ENCODE measurements at places on chromosomes 5 and 9. TPM values are rescaled to one million over a fixed set of nuclear protein-coding genes. Genes with fewer than 3 reads are reported as not detected.

GRCh38 chr9:93467462-93467861 lies 14.1 kb upstream of the FAM120AOS start:
- DNase-seq = no peak

DNA sequence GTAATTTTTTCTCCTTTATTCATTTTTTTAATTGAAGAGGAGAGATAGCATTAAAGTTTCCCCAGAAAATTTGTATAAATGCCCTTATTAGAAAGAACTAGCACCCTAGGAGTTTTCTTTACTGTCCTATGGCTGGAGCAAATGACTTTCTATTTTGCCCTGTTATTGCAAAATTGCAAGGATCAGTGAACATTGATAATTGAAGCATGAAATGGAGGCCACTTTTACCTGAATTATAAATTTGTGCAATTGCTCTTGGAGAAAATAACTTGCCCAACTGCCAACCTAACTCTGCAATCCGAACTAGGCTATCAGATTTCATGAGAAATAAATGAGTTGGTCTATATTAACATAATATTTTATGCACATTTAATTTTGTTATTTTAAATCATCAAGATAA lies 111.9 kb downstream of the MTRR start:
- DNase-seq = no peak

DNA sequence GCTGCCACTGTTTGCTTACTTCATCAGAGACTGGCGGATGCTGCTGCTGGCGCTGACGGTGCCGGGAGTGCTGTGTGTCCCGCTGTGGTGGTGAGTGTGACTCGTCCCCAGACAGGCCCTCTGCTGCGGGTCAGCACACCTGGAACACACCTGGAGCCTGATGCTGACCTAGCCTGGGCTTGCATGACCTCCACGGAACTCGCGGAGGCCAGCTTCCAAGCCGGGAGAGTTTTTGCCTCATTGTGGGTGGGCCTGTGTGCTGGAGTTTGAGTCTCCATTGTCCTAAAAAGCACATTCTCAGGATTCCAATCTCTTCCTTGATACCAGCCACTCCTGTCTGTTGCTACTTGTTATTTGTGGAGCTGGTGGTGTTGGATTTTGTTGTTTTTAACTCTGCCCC lies 28.1 kb downstream of the SLC22A4 start:
- DNase-seq = no peak

DNA sequence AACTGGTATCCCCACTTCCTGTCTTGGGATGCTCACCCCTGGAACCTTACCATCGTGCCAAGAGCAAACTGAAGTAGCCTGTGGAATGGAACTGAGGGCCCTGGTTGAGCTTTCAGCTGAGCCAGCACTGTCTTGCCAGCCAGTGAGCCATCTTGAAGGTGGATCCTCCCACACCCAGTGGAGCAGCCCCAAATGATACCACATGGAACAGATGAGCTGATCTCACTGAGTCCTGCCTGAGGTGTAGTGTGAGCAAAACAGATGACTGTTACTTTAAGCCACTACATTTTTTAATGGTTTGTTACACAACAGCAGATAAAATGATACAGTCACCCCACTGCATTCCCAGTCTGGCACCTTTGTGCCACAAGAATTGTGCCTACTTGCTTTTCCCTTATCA lies 2.2 kb upstream of the PCYOX1L start:
- no peak for DNase-seq

DNA sequence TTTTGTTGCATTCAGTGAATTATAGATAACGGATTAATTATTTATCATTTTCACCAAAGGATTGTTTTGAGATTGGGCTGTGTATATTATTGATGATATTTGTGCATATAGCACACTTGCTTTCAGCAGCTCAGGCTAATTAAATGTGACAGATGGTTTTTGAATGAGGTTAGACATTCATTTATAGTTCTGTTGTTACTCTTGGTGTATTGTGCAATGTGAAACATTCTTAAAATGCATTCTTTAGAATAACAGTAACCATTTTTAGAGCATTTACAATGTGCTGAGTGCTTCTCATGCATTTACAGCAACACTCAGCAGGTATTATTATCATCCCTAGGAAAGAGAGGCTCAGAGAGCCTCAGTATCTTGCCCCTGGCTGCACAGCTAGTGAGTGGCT lies 23.8 kb downstream of the NANS start:
- no peak for DNase-seq

DNA sequence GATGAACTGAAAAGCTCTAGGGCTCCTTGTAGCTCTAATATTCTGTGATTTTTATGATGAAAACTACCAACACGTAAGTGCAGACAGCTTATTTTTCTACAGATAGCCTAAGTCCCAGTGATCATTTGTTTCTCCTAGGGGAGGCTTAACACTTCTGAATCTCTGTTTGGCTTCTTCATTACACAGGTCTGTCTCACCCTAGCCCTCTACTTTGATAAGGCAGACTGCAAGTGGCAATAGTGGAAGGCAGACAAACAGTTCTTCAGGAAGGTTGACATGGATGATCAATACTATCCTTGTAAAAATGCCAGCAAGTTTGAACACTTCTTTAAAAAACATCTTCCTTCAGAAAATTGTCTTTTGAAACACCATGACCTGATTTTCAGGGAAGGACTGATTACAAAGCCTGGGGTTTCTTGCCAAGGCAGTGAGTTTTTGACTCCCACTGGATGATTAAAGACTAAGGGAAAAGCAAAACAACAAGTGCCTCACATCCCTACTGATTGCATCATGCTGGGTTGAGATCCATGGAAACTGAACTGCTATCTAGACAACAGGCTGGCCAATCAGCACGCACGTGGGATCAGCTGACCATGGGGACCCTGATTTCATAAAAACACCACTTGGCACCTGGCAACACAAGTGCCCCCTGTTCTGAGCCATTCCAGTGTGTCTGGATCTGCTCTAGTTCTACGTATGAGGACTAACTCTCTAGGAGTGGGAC lies 212.2 kb downstream of the SMARCA2 start:
- no peak for DNase-seq

DNA sequence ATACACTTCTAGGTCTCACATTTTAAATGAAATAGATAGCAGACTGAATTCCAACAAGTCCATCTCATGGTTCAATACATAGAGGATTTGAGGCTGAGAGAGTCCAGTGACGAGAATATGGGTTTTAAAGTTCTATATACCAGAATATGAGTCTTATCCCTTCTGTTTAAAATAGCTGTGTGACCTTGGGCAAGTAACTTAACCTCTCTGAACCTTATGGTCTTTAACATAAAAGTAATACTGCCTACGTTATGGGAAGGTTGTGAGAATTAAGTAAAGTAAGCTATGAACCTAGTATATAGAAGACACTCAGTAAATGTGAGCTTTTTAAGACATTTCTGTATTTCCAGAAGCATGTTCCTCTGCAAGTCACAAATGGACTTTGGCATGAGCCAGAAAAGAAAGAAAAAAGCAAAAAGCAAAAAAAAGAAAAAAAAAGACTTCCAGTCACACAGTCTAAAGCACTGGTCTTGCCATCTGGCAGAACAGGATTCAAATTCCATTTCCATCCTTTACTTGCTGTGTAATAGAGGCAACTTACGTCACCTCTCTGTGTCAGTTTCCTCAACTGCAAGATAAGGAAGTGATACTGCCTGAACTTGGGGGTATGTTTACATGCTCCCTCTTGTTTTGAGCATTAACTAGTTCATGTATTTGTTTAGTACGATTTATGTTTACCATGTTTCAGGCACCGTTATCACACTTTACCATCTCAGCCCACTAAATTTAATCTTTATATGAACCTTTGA lies 248.2 kb downstream of the TRIM32 start:
- DNase-seq = no peak

- DNase-seq = no peak
Measured at GRCh38 chr5:30932273-30933017, 261.0 kb upstream of the CDH6 start.

GRCh38 chr9:86687788-86688187 lies 259.5 kb downstream of the GAS1 start:
- DNase-seq = no peak

- no peak for DNase-seq
Measured at GRCh38 chr9:107707915-107708441, 218.4 kb upstream of the KLF4 start.

DNA sequence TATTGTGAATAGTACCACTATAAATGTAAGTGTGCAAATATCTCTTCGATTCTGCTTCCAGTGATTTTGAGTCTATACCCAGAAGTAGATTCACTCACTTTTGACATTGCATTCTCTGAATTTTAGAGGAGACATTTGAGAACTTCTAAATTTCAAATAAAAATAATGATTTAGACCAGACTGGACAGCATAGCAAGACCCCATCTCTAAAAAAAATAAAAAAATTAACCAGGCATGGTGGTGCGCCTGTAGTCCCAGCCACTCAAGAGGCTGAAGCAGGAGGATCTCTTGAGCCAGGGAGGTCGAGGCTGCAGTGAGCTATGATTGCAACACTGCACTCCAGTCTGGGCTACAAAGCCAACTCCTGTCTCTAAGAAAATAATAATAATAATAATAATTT lies 1.9 kb upstream of the GFI1B start:
- DNase-seq = no peak

DNA sequence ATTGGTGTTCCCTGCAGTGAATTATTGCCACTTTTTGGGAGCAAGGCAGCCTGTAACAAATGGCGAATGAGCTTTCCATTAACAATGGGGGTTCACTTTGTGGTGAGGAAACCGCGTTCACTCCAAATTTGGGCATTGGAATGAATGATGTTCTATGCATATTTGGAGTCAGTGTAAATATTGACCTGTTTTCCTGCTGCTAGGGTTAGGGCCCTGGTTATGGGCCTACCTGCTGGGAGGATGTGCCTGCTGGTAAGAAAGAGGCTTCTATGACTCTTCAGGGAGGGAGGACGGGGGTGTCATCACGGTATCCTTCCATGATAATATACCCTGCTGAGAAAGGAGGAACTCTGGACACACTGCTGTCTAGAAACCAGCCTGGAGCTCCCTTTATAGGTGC lies 29.0 kb downstream of the C9orf50 start:
- no peak for DNase-seq

GRCh38 chr5:55720188-55720703 lies 8.1 kb upstream of the SLC38A9 start:
- no peak for DNase-seq

GRCh38 chr9:74500584-74500924 lies 3.4 kb downstream of the RORB start:
- DNase-seq = peak; percentile 12

DNA sequence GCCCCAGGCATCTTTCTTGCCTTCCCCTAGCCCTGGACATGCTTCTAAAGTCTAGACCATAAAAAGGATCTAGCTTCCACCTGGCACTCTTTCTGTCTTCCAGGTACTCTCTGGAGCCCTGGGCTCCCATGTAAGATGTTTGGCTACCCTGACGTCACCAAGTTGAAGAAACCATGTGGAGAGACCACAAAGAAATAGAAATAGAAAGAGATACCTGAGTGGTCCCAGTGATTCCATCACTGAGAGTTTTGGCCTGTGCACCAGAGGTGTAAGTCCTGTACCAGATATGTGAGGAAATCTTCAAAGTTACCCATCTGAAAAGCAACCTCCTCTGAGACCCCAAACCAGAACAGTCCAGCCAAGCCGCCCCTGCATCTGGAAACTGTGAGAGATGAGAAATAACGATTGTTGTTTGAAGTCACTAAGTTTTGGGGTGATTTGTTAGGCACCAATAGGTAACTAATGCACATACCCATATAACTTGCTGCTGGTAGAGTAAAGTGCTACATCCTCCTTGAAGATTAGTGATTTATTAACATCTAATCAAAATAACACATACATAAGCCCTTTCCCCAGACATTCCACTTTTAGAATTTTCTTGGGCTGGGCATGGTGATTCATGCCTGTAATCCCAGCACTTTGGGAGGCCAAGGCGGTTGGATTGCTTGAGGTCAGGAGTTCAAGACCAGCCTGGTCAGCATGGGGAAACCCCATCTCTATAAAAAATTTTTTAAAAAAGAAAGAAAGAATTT lies 85.7 kb upstream of the LHFPL2 start:
- no peak for DNase-seq

GRCh38 chr5:56607074-56607473 lies 208.3 kb upstream of the MAP3K1 start:
- DNase-seq = peak; percentile 72

DNA sequence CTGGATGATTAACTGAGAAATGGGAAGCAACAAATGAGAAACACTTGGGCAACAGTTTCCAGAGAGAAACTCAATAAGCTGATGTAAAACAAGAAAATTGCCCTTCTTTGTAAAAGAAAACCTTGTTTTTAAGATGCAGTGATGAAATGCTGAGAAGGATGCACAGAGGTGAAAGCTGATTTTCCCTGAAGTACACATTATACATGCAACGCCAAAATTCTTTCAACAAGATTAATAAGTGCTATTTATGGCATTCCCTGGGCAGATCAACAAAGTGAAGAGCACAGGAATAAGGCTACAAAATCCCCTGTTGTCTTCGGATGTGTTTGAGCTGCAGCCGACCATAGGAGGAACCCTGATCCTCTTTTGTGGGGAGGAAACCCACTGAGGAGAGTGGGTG lies 208.0 kb upstream of the ANKH start:
- no peak for DNase-seq

GRCh38 chr5:150656191-150657132 lies 4.6 kb upstream of the MYOZ3 start:
- peak; percentile 94 for DNase-seq

GRCh38 chr9:19286634-19287188 lies 56.2 kb downstream of the DENND4C start:
- DNase-seq = no peak

- DNase-seq = peak; percentile 98
Measured at GRCh38 chr9:115250621-115251032, 132.7 kb upstream of the TNC start.

DNA sequence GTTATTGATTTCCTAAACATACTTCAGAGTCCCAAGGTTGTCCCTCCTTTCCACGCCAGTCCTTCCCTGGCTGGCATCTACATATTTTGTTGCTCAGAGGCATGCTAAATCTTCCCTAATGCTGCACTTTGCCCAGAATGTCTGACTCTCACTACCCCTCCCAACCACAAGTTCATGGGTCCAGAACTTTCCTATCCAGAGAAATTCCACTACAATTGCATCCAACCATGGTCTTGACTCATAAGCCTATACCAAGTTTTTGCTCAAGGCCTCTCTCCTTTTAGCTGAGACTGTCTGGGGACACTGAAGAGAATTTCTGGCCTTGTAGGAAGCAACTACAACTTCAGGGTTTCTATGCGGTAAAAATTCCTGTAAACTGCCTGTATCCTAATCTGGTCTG lies 206.3 kb downstream of the BNC2 start:
- DNase-seq = no peak

GRCh38 chr5:149737355-149737754 lies 7.2 kb downstream of the PPARGC1B start:
- no peak for DNase-seq

DNA sequence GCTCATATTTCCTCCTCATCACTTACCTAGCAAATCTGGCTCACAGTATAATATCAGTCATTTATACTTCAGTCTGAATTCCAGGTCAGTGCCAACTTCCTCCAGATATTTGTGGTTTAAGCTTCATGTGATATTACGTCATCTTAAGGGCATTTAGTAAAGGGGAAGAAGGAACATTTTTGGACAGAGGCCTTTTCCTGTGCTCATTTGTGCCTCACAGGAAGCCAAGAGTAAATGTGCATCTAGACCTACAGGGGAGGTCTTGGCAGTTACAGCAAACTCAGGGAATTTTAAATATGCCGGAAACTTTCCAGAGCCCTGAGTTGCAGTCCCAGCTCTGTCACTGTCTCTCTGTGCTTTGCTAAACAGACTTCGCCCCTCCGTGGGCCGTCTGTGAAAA lies 12.3 kb upstream of the KCNIP1 start:
- DNase-seq = peak; percentile 90

PCDHGB1 gene
- 8.4 TPM for total RNA-seq

EFNA5 gene
- total RNA-seq = 18.4 TPM

SLC36A2 gene
- not detected for total RNA-seq

TAF11L10 gene
- total RNA-seq = not detected

NINJ1 gene
- total RNA-seq = 52.5 TPM

CER1 gene
- total RNA-seq = not detected

DEPDC1B gene
- 3.1 TPM for total RNA-seq

SPATA31E1 gene
- not detected for total RNA-seq

DELE1 gene
- 89.1 TPM for total RNA-seq
